ENCODE measurements at places on chromosomes 16 and 17.
A peak's percentile ranks its signal among the peaks of the same experiment; 100 is the strongest.

DNA sequence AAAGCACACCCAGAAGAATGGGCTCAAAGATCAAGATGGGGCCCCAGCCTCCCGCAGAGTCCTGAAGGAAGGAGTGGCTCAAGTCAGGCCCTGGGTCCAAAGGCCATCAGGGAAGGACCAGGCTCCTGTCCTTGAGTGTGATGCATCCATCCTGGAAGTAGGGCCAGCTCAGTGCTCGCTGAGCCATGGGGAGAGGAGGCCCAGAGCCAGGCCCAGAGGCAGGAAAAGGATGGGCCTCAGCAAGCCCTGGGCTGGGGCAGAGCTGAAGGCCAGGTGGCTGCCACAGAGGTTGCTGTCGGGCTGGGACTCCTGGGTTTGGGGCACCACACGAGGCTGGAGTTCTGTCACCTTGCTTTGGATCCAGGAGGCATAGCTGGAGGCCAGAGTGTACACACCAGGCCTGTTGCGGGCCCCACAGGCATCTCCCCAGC, 3.7 kb downstream of the PRSS8 start:
- no peak for DNase-seq

DNA sequence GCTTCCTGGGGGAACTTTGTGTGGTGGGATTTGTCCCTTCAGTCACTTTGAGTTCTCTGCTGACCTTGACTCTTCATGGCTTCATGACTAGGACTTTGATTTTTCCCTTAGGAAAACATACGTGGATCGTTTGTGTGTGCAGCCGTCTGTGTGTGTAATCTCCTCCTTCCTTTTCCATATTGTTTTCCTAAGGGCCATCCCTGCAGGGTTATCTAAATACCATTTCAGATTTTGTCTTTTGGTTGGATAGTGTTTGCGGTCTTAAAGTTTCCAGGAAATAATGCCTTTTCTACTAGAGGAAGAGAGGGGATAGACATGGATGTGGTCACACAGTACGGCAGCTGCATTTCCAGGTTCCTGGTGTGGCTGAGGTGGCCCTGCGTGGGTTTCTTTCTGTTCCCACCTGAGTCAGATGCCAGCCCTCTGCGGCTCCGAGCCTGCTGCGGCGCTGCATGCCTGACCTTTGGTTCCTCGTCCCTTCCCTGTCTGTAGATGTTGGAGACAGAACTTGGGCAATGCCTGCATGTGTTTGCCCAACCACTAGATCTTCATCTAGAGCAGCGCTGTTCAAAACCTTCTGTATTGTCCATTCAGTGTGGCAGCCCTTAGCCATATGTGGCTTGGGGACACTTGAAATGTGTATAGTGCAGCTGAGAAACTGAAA, 72.0 kb upstream of the LGALS9 start:
- no peak for DNase-seq

DNA sequence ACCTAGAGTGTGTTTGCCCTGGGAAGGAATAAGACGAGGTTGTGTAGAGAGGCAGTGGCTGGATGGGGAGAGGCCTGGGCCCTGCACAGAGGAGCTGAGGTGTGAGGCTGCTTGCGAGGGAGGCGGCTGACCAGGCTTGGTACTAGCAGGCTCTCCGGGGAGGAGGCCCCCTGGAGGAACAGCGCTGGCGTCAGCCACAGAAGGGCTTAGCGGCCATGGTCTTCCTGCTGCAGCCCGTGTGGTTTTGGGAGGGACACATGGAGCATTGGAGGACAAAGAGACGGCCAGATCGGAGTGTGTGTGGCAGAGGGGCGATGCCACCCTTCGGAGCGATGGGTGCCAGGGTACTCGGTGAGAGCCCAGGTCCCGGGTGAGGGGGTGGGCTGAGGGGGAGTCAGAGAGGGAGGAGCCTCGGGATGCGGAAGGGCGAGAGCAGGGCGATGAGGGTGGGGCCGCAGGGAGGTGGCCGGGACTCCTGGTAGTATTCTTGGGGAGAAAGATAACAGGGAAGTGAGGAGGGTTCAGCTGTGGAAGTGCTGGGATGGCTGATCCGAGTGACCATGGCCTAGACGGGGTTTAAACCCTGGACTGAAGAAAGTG, 8.3 kb downstream of the BANP start:
- DNase-seq, result peak; percentile 36

- peak; percentile 77 for DNase-seq
Measured at GRCh38 chr16:8070506-8070905, 519.8 kb downstream of the TMEM114 start.

DNA sequence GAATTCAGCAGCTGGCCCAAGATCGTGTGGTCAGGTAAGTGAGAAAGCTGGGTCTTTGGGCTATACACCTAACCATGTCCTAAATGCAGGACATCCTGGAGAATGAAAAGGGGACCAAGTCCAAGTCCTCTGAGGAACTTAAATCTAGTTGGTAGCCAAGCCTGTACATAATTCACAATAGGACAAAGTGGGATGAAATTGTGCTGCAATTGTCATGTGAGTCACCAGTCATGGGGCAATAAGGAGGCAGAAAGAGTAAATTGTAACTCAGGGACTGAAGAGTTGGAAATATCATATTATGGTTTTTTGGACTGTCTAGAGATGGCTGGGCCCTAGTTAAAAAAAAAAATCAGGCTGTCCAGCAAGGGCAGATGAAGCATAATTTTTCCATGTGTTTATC, 202.6 kb downstream of the CYLD start:
- no peak for DNase-seq

All from WERI-Rb-1 (cell line).